ENCODE measurements at places on chromosomes 4 and X.

GRCh38 chr4:88297725-88298454, 13.5 kb upstream of the PPM1K start:
- no peak for DNase-seq

GRCh38 chr4:135538698-135539097, 1337.1 kb upstream of the PABPC4L start:
- DNase-seq = no peak

DNA sequence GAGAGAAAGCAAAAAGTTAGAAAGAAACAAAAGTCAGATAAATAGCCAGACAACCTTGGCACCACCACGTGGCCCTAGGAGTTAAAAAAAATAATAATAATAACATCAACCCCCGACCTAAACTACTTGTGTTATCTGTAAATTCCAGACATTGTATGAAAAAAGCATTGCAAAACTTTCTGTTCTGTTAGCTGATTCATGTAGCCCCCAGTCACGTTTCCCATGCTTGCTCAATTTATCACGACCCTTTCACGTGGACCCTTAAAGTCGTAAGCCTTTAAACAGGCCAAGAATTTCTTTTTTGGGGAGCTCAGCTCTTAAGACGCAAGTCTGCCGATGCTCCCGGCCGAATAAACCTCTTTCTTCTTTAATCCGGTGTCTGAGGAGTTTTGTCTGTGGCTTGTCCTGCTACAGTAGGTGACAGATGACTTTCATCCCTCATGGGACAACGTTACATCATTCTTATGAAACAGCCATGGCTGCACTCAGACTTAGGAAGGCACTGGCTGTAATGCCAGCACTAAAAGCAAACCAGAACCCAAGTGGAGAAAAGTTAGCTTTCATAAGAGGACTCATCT, 520 bp downstream of the ACOX3 start:
- DNase-seq = no peak

DNA sequence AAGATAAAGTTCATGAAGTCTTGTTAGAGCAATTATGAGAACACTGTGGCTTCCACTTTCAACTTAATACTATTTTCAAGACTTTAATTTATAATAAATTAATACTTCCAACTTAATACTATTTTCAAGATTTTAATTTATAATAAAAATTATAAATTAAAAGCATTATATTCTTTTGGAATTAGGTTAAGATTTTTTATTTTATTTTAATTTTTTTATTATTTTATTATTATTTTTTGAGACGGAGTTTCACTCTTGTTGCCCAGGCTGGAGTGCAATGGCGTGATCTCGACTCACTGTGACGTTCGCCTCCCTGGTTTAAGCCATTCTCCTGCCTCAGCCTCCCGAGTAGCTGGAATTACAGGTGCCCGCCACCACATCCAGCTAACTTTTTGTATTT, 126.0 kb upstream of the GUCY1A1 start:
- no peak for DNase-seq

- no peak for DNase-seq
Measured at GRCh38 chr4:1376391-1376840, 29.4 kb downstream of the UVSSA start.

GRCh38 chrX:132664273-132664672, 175.4 kb upstream of the MBNL3 start:
- DNase-seq = no peak

DNA sequence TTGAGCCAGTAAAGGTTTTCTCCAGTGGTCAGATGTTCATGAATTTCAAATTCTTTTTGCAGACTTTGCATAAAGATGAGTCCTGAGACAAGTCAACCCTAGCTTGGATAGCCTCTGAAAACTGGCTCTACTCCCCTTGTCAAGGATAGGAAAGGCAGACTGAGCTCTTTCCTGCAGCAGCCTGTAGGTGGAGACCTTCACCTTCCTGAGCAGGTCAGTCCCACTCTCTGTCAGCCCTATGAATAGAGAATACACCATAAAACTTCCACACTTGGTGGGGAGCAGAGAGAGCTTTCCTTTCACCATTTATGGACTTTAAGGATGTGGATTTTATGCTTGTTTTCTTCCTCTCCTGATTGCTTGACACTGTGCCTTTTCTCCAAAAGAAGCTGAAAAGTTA, 41.9 kb downstream of the PCDH19 start:
- no peak for DNase-seq

GRCh38 chr4:133808151-133808550, 393.4 kb downstream of the PABPC4L start:
- no peak for DNase-seq

DNA sequence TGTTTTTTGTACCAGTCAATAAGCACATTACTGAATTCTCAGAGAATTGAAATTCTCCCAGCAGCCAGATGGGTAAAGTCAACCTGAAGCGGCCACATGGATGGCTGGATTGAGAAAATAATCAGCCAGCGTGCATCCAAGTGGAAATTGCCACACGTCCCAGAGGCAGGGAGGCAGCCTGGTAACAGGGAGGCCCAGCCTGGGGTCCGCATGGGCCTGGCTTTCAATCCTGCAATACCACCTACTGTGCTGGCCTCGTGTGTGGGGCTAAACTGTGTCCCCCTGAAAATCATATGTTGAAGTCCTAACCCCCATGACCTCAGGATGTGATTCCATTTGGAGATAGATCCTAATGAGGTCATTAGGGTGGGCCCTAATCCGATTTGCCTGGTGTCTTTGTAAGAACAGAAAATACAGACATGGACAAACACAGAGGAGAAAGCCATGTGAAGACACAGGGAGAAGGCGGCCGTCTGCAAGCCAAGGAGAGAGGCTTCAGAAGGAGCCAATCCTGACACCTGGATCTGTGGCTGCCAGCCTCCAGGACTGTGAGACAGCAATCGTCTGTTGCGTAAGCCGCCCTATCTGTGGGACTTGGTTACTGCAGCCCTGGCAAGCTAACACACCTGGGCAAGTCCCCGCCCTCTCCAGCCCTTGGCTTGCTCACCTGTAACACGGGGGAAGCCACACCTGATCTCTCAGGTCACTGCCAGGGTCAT, 90.3 kb downstream of the JAKMIP1 start:
- DNase-seq = peak; percentile 50

GRCh38 chrX:15747626-15748173, 9.6 kb downstream of the CA5B start:
- DNase-seq = no peak

DNA sequence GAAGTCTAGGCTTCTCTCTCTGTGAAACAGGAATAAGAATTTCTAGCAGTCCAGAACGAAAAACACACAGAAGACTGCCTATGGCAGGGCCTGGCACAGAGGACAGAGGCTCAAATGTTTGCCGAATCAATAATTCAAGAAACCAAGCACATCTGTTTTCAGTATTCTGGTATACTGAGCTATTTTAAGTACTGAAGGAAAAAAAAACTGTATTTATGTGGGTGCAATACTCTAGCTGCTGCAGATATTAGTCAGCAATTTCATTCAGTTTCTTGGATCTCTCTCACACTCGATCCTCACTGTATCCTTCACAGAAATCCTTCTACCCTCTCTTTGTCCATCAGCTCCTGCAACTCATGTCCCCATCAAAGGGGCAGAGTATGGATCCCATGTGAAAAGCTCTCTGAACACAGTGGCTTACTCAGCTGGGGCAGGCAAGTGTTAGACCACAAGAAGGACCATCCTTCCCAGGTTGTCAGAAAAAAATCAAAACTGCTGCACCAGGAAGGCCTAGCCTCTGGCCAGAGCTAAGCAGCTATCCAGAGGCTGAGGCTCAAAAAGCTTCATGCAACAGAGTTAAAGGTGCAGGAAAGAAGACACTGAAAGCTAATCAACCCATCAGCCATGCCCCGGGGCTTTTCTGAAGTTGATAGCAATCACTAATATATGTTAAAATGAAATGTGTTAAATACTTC, 9.1 kb upstream of the USO1 start:
- no peak for DNase-seq

- no peak for DNase-seq
Measured at GRCh38 chr4:40723728-40724127, 26.0 kb upstream of the NSUN7 start.

DNA sequence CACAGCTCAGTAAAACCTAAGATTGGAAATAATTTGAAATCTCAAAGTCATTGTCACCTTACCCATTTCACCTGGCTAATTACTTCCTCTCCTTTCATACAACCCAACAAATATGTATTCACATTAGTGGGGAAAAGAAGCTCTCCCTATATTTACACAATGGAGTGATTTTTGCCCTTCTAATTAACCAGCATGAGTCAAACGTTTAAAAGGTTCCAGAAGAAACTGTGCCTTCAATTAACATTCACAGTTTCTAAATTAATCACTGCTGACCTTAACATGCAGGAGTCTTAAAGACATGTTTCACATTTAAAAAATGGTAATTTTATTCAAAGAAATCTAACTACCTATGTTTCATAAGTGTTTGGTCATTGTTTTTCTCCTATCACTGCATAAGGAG, 254.6 kb downstream of the CBLL2 start:
- no peak for DNase-seq

DNA sequence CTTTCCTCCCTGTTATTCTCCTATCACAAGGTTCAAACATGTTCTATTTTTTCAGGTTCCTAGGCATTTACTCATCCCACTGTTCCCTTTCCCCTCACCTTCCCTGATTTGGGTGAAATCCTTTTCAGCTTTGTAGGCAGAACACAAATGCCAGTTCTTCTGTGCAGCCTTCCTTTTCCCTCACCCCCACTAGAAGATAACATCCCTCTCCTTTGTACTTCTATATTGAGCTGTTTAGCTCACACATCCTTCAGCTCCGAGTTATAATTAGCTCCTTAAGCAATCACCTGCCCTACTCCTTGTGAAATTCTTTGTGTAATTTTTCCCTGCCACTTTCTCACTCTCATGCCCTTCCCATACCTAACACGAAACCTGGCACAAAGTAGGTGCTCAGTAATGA, 240.9 kb downstream of the AR start:
- no peak for DNase-seq

DNA sequence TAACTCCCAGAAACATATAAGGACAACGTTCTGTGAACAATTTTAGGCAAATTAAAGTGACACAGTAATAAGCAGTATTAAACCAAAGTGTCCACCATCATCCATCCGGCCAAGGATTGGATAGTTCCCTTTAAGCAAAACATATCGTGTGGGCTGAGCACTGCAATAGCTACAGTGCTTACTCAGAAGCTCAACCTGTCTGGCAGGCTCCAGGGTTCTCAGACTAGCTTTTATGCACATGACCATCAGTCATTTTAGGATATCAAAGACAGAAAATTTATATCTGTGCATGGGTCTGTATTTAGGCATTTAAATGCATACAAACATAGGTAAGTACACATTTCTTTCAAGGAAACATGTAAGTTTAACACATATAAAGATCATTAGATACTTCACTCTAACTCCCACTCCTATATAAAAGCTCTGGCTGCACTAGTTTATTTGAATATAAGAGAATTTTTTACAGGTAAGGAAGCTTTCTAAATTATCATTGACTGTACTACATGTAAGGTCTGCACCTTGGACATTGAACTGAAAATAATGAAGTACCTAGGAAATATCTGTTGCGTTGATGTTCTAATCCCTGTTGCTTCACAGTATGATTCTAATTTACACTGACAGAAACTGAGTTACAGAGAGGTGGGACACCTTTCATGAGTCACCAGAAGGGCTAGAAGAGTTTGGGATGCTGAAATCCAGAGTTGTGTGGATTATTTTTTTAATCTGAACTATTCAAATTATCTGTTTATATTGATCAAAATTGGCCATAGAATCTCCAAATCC, 67.6 kb downstream of the ELOVL6 start:
- no peak for DNase-seq

DNA sequence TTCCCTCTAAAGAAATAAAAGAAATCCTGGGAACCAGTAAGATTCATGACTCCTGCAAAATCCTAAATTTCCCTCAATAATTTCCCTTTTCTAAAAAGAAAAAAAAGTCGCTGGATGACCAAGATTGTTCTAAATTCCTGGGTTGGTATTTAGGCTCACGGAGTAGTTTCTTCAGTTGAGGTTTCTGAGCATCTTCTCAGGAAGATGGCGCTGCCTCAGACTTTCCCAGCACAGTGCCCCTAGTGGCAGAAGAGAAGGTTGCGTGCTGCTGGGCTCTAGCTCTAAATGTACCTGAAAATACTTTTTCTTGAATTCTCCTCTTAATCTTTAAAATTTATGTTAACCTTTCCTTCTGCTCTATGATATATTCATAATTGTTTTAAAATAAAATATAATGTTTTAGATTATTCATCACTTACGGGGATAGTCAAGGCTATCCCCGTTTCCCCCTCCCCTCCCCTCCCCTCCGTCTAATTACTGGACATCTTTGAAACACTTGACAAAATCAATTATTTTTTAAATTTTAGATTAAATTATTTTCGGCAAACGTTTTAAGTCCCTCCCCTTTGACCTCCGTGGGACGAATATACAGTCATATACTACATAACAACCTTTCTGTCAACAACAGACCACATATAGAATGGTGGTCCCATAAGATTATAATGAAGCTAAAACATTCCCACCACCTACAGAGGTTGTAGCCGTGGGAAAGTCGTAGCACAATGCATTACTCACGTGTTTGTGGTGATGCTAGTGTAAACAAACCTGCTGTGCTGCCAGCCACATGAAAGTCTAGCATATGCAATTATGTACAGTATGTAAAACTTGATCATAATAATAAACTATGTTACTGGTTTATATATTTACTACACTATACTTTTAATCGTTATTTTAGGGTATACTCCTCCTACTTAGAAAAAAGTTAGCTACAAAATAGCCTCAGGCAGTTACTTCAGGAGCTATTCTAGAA, 41.0 kb upstream of the GATB start:
- DNase-seq = no peak

- no peak for DNase-seq
Measured at GRCh38 chr4:138259271-138259670, 17.1 kb upstream of the SLC7A11 start.

GRCh38 chr4:44927399-44928380, 201.3 kb upstream of the GNPDA2 start:
- DNase-seq = no peak

- DNase-seq = no peak
Measured at GRCh38 chr4:84855774-84856173, 110.7 kb downstream of the WDFY3 start.

GRCh38 chr4:175770555-175770954, 41.5 kb downstream of the GPM6A start:
- no peak for DNase-seq

GRCh38 chrX:103329991-103330390, at the start of gene TCEAL7:
TCEAL7 (plus strand) TSS chrX:103330239; CDS start chrX:103331404, 1,165 bp downstream.
- no peak for DNase-seq

GRCh38 chr4:24889991-24890390, 22.9 kb downstream of the CCDC149 start:
- no peak for DNase-seq

GRCh38 chrX:66012094-66012534, 27.8 kb downstream of the VSIG4 start:
- DNase-seq = no peak

- no peak for DNase-seq
Measured at GRCh38 chr4:117385526-117385925, 300.1 kb upstream of the TRAM1L1 start.

GRCh38 chr4:2263926-2264321, 2.0 kb upstream of the MXD4 start:
- no peak for DNase-seq

GRCh38 chrX:17390419-17390850, 15.4 kb downstream of the NHS start:
- DNase-seq = no peak

- DNase-seq = no peak
Measured at GRCh38 chrX:33252306-33252825, 41.0 kb upstream of the DMD start.
